ENCODE measurements at places on chromosomes 16 and 17. TPM values are rescaled to one million over a fixed set of nuclear protein-coding genes. Genes with fewer than 3 reads are reported as not detected.

- DNase-seq = peak; percentile 29
Measured at GRCh38 chr16:1614456-1615102, 2.4 kb downstream of the CRAMP1 start.

The RCVRN gene
- not detected for total RNA-seq

GRCh38 chr17:55275894-55276804 lies 11.4 kb downstream of the HLF start:
- no peak for DNase-seq

- DNase-seq = no peak
Measured at GRCh38 chr17:9924735-9925191, 19.7 kb upstream of the RCVRN start.

- no peak for DNase-seq
Measured at GRCh38 chr17:77501751-77502625, 361.2 kb downstream of the SEC14L1 start.

The OR1A1 gene
- not detected for total RNA-seq

- no peak for DNase-seq
Measured at GRCh38 chr16:629833-630248, 944 bp upstream of the WFIKKN1 start.

DNA sequence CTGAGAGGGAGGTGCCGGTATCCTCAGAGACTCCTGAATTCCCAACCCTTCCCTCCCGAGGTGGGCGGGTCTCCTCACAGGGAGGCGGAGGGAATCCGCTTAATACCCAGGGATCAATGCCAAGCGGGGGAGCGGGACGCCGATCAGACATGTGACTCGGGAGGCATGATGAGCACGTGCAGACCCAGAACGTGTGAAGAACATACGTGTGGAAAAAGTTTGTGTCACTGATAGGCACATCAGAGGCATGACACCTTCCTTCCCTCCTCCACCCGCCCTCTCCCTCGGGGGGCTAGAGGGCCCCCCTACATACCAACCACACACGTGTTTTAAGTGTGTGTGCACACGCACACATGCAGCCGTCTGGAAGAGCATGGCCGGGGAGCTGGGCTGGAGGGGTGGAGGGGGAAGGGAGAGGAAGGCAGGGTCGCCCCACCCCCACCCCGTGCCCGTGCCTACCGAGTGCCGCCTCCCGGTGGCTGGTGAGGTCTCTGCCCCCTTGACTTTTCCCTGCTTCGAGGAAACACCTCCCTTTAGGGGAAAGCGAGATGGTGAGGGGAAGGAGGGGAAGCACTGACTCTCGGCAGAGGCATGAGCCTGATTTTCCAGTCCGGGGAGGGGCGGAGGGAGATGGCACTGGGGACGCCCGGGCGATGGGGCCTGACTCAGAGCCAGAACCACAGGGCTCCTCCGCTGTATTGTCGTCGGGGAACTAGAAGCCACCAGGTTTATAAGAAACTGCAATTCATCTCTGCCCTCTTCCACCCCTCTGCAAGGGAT lies 12.1 kb upstream of the TBX21 start:
- DNase-seq = no peak

- no peak for DNase-seq
Measured at GRCh38 chr17:15440347-15440746, 27.1 kb downstream of the CDRT4 start.

DNA sequence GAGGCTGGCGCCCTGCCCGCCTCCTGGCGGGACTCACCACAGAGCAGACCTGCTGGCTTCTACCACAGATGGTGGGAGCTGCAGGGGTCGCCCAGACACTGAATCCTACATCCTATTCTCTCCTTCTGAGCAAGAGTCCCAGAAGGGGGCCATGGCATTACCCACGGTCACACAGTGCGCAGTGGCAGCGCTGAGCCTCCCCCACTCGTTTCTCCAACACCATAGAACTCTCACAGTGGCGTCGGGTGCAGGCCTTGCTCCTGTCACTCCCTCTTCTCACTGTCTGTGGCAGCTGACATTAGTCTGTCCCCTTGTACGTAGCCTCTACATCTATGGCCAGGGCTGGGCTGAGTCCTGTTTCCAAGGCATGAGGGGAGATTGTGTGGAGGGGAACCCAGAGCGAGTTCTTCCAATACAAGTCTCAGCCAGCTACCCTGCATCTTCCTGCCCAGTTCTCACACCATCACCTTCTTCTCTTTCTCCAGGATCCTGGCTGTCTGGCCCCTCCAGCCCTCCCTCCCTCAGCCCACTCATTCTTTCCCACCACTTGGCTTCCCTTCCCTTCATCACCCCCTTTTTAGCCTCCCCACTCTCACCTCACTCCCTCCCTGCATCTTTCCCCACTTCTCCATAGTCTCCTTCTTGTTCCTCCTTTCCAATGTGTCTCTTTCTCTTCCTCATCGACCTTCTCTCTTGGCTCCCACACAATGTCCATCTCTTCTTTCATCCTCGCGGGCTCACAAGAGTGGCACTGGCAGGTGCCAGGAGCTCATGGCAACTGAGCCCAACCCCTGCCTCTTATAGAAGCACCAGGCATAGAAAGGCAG lies 5.9 kb downstream of the UBTF start:
- no peak for DNase-seq

GRCh38 chr17:76585033-76585648 lies 519 bp downstream of the ST6GALNAC2 start:
- no peak for DNase-seq

- peak; percentile 69 for DNase-seq
Measured at GRCh38 chr16:1054660-1055556, 17.6 kb upstream of the SSTR5 start.

DNA sequence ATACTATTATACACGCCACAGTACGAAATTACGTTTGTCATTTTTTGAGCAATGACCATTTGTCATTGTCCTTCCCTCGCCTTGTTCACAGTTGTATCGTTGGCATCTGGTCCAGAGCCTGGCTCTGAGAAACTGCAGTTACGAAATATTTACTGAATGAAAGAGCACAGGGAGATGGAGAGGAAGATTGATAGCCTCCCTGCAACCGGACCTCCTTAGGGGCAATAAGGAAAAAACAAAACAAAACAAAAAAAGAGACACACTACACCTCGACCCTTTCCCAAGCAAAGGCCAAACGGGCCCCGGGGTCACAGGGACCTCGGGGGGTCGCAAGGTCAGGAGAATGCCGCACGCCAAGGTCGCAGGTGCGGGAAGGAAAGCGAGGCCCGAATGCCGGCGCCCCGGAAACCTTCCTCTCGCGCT lies 857 bp downstream of the GOT2 start:
- DNase-seq = no peak

The BRD7 gene
- 104 TPM for total RNA-seq

- DNase-seq = no peak
Measured at GRCh38 chr16:79411357-79411756, 189.2 kb downstream of the MAF start.

The HSPB9 gene
- not detected for total RNA-seq

DNA sequence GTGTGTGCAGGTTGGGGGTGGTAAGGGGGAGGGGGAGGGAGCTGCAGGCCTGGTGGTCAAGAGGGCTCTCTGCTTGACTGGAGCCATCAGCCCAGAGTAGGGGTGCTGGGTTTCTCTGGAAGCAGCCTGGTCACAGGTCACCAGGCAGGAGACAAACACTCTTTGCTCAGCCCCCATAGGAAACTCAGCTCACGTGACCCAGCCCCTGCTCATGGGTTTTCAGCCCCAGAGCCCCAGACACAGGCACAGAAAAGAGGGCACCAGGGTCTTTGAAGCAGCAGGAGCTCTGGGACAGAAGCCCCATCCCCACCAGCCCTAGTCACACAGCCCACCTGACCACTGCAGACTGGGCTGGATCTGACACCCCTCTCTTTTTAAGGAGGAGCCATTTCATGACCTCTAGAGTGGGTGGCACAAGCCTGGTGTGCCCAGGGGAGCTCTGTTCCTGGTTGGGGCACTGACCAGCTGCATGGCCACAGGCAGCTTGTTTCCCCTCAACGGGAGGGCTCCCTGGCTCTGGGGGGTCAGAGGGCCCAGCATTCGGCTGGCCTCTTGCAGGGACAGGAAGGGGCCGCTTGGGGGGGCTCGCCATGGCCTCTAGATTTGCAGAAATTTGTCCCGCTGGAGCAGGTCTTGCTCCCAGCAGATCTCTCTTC lies 13.8 kb upstream of the CD79B start:
- DNase-seq = no peak

The PRCD gene
- 0.86 TPM for total RNA-seq

GRCh38 chr17:51472670-51473205 lies 212.4 kb downstream of the UTP18 start:
- no peak for DNase-seq

GRCh38 chr17:42167807-42168206 lies 13.0 kb upstream of the RAB5C start:
- DNase-seq = no peak

The TMEM204 gene
- total RNA-seq = not detected

- no peak for DNase-seq
Measured at GRCh38 chr17:39603304-39604016, 4.3 kb downstream of the NEUROD2 start.

DNA sequence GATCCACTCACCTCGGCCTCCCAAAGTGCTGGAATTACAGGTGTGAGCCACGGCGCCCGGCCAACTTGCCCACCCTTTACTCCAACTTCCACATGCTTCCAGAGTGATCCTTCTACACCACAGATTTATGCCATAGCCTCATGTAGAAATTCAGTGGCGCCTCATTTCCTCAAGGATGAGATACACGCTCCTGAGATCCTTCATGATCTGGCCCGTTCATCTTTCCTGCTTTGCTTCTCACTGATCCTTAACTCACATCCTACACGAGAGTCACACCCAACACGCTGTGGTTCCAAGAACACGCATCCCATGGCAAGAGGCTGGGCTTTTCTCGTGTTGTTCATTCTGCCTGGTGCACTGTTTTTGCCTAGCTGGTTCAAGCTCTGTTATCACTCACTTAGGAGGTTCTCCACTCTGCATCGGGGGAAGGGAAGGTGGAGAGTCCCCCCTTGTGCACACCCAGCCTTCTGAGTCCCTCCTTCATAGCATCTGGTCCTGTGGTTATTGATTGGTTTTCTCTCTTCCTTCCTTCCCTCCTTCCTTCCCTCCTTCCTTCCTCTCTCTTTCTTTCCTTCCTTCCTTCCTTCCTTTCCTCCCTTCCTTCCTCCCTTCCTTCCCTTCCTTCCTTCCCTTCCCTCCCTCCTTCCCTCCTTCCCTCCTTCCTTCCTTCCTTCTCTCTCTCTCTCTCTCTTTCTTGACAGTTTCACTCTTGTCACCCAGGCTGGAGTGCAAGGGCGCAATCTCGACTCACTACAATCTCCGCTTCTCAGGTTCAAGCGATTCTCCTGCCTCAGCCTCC lies 32.7 kb upstream of the GCSH start:
- DNase-seq = no peak

DNA sequence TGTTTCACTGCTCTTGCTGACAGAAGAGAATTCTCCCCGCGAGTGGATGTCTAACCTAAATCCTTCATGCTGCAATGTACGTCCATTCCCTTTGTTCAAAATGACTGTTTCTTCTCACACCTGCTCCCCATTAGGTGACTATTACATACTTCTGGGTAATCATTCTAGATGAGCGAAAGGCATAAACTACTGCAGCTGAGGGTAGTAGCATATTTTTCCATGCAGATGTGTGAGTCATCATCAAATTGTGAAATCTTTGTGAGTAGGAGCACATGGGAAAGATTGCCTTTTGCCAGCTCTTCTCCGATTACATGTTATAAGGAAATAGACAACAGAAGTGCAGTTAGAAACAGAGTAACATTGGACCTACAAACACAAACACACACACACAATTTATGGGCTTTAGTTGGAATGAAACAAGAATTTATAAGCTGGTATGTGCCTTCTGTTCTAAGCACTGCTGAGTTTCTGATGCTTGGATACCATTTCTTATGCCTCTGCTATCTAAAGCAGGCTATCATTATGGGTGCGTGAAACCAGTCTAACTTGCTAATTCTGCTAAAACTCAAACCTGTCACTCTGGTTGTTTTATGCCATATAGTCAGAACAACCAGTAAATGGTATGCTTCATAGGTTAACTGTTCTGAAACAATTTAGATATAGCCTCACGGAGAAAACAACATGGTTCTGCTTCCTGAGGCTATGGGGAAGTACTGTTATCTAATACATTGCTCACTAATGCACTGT lies 346.9 kb upstream of the PSMD7 start:
- no peak for DNase-seq

The PMM2 gene
- 30.3 TPM for total RNA-seq

GRCh38 chr16:81442916-81443687 lies 1.5 kb upstream of the CMIP start:
- DNase-seq = no peak

DNA sequence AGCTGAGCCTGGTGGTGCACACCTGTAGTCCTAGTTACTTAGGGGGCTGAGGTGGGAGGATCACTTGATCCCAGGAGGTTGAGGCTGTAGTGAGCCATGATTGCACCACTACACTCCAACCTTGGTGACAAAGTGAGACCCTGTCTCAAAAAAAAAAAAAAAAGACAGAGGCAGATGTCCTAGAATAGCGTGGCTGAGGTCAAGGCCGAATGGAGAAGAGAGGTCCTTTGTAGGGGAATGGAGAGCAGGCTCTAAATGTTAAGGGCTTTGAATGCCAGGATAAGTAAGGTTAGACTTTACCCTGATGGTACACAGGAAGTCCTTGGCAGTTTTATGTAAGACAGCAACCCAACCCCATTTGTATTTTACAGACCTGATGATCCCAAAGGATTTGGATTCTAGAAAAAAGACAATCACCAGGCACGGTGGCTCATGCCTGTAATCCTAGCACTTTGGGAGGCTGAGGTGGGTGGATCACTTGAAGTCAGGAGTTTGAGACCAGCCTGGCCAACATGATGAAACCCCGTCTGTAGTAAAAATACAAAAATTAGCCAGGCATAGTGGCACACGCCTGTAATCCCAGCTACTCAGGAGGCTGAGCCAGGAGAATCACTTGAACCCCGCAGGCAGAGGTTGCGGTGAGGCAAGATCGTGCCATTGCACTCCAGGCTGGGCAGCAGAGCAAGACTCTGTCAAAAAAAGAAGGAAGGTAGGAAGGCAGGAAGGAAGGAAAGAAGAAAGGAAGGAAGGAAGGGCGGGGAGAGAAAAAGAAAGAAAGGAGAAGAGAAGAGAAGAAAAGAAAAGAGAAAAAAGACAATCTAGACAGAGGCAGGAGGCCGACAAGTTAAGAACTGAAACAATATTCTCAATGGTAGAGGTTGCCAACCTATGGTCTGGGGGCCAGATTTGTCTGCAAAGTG lies 2.1 kb upstream of the SBK1 start:
- DNase-seq = no peak

GRCh38 chr16:78001451-78002025 lies 20.8 kb upstream of the CLEC3A start:
- DNase-seq = no peak
